NT2/D1 (cell line): ENCODE measurements at places on chromosomes 1 and 21.

DNA sequence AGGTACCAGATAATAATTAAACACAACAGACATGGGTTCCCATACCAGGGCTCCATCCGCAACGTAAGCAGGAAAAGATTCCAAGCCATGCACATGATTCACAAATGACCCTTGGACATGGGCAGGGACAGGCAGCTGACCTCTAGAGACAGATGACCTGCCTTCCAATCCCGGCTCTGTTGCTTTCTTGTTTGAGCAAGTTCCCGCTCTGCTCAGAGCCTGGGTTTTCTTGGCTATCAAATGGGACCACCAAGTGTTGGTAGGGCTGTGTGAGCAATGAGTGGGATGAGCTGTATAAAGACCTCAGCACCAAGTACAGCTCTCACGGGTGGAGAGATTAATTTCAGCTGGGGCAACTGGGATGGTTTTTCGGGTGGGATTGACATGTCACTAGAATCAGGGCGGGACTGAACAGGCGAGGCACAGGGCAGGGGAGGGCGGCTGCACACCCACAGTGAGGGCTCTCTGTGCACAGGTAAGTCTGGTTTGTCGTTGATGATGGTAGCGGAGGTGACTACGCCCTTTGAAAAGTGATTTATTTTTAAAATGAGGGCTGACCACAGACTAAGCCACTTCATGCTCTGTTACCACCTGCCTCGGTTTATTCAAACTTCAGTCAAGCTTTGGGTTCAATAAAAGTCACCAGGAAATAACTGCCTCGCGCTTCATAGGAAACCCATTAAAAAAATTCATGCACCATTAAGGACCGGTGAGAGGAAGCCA is 57.5 kb upstream of the IFFO2 start:
- no peak for DNase-seq

DNA sequence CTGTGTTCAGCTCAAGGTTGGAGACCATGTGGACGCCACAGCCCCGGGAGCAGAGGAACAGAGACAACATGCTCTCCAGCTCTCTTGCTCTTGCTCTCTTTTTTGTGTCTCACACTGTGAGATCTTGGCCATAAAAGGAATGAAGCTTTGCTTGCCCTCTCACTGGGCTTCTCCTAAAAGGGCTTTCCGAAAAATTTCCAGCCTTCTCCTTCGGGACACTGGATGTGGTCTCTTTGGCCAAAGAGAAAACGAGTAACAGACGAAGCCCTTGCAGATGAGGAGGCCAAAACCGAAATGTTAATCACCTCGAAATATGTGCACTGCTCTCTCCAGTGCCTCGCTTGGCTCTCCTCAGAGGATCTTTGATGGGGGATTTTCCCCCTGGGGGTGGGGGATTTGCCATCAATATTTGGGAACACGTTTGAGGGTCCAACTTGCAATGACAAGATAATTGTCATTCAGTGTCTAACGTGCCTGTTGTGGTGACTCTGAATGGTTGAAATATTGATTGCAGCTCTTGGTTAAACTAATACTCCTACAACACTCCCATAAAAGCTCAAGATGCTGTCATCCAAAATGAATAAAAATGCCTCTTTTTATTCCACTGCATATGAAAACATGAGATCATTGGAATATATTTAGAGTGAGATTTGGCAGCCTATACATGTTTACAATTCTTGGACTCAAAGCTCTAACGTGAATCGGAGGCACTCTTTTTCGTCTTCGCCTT is 68.6 kb upstream of the ANGPTL1 start:
- DNase-seq, result no peak

DNA sequence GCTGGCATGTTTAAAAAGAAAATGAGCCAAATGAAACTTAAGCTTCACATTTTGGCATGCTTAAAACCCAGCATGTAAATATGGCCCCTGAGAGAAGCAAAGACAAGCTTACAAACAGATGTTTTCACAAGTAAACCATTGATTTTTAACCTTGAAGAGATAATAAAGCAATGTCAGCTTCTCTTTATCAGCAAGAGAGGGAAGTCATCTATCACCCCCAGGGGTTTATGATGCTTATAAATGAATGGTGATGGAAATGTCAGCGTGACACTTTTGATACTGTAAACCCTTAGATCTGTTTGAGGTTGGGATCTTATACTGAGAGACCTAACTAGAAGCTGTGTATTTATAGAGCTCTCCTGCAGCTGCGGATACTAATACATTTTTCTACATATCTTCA is 471.3 kb downstream of the PLA2G4A start:
- DNase-seq, result no peak

DNA sequence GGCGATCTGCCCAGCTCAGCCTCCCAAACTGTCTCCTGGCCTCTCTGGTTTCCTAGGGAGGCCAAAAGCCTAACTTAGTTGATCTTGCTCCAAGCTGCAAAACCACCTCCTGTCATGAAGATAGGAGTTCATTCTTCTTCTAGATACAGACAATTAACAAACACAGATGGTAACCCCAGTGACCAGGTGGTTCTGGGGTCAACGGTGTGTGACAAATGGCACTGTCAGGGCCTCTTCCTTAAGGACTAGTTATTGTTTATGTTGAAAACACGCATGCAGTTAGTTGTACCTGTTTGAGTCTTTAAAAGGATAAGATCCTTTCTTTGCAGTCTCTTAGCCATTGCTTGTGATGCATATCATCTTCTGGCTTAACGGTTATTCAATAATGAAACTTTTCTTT is 4.6 kb upstream of the UMODL1 start:
- no peak for DNase-seq

- DNase-seq, result no peak
Observed at GRCh38 chr1:41627491-41628280, 143.2 kb upstream of the EDN2 start.

DNA sequence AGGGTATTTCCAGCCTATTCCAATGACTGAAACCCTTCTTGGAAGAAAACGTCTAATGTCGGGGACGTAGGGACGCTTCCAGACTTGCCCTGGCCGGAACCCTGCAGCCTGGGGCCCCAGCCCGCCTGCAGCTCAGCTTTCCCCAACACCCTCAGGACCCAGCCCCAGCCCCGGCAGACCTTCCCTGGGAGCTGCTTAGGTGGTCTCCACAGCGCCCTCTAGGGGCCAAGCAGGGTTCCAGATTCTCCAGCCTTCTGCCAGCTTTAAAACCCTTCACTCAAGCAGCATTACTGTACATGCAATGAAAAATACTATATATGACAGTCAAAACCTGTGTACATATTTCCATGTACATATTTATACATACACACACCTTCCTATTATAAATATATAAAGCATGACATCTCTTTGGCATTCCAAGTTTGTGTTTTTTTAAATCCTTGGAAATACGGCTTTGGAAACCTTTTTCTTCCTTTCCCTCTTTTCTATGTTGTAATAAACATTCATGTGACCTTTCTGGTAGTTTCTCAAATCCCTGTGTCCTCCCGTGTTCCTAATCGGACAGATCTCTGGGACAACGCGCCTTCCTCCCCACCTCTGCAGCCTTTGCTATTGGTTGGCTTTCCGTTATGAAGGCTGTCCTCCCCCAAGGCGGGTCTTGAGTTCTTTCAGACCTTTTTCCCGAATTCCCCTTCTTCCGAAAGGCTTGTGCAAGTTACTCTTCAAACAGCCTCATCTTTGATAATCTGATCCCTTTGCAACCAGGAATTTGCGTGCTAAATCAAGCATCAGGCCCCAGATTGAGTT is 60.3 kb downstream of the STUM start:
- peak; percentile 87 for DNase-seq

DNA sequence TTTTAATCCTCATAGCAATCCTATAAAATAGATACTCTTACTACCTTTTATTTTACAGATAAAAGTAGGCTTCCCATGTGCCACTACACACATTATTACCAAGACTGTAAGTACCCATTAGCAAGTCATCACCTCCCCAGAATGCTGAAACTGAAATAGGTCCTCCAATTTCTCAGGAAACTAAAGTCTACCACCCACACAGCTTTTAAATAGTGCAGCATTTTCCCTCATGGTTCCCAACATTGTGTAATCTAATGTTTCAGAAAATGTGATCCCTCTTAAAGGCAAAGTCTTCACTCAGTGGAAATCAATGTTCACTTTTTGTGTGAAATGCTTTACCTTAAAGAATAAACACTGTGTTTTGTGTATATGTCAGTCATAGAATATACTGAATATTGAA is 356.5 kb downstream of the GPATCH2 start:
- DNase-seq, result no peak

GRCh38 chr1:36176106-36176949 is 20.4 kb downstream of the MAP7D1 start:
- no peak for DNase-seq

- DNase-seq, result peak; percentile 60
Observed at GRCh38 chr1:224922404-224923164, 6.9 kb upstream of the DNAH14 start.

DNA sequence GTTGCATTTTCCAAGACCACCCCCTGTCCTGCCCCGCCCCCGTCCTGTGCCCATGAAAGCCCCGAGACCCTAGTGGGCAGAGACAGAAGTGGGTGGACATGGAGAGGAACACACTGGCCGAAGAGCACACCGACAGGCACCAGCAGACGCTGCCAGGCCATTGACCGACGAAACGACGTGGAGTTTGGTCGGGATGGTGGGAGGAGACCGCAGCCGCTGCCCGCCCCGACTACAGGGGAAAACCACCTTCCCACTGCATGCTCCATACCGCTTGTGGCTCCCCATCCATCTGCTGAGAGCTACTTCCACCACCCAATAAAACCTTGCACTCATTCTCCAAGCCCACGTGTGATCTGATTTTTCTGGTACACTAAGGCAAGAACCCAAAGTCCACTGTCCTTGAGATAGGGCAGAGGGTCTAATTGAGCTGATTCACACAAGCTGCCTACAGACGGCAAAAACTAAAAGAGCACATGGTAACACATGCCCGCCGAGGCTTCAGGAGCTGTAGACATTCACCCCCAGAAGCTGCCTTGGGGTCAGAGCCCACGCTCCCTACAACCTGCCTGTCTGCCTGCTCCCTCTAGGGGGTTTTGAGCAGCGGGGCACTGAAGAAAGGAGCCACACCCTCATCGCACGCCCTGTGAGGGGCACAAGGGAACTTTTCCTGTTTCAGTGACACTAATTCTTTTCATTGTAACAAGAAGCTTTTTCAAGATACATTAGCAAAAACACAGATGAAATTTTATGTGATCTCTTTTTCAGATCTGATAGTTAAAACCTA is 81.2 kb upstream of the RAB3GAP2 start:
- DNase-seq, result peak; percentile 28

- no peak for DNase-seq
Observed at GRCh38 chr1:173555651-173556305, 47.1 kb downstream of the SLC9C2 start.

DNA sequence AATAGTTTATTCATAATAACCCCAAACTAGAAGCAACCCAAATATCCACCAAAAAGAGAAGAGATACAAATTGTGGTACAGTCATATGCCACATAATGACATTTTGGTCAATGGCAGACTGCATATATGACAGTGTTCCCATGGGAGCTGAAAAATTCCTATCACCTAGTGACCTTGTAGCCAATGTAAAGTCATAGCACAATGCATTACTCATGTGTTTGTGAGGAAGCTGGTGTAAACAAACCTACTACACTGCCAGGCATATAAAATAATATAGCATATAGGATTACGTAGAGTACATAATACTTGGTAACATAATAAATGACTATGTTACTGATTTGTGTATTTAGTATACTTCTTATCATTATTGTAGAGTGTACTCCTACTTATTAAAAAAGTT is 29.5 kb upstream of the SLFNL1 start:
- DNase-seq, result no peak

DNA sequence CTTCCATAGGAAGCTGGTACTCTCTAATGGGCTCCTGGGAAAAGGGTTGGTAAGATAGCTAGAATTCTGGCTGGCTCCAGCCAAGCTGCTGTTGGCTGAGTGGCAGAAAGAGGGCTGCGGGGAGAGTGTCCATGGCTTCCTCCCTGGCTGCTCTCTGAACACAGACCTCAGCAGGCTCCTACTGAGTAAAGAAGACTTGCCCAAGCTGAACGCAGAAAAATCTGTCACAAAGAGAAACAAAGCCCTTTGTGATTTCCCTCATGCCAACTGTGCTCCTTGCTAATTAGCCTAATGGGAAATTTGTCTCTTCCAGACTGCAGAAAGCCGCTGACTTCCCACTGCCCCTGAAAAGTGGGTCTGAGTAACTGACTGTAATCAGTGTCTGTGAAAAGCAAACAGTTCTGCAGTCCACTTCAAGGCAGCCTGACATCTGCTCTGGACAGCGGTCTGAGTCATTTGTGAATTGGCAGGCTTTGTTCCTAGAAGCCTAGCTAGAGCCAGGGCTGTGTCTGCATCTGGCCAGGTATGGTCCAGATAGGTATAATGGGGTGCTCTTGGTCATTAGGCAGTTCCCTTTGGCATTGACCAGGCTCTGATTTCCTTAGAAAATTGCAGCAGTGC is 282.8 kb downstream of the ZNF648 start:
- DNase-seq, result no peak
